Left hindlimb (tissue), 1 donor: ENCODE measurements at places on chromosomes 2 and 18.

DNA sequence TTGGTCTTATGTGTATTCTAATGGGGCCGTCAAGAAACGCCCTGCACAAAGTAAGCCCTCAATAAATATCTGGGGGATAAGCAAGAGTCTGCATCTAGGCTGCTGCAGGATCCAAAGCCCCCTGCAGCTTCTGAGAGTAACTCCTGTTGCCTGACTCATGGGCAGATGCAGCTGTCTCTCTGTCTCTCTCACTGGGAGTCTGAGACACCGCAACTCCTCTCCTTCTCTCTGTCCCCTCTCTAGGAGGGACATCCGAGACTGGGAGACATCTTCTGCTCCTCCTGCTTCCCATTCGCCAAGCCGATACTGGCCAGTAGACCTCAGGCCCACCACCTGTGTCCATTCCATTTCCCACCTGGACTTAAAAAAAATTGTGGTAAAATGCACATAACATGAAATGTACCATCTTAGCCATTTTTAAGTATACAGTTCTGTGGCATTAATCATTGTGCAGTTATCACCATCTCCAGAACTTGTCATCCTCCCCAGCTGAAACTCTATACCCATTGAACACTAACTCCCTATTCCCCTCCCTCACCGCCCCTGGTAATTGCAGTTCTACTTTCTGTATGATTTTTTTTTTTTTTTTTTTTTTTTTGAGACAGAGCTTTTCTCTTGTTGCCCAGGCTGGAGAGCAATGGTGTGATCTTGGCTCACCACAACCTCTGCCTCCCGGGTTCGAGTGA is 20.1 kb downstream of the DYSF start:
- DNase-seq = no peak

- no peak for DNase-seq
These were observed at the start of gene CPS1 for GRCh38 chr2:210556329-210556980. TSS of gene CPS1 (plus strand) at chr2:210556599. CDS start at chr2:210556734, 135 bp downstream.

GRCh38 chr2:67667054-67667908 is 270.1 kb downstream of the ETAA1 start:
- DNase-seq = no peak

DNA sequence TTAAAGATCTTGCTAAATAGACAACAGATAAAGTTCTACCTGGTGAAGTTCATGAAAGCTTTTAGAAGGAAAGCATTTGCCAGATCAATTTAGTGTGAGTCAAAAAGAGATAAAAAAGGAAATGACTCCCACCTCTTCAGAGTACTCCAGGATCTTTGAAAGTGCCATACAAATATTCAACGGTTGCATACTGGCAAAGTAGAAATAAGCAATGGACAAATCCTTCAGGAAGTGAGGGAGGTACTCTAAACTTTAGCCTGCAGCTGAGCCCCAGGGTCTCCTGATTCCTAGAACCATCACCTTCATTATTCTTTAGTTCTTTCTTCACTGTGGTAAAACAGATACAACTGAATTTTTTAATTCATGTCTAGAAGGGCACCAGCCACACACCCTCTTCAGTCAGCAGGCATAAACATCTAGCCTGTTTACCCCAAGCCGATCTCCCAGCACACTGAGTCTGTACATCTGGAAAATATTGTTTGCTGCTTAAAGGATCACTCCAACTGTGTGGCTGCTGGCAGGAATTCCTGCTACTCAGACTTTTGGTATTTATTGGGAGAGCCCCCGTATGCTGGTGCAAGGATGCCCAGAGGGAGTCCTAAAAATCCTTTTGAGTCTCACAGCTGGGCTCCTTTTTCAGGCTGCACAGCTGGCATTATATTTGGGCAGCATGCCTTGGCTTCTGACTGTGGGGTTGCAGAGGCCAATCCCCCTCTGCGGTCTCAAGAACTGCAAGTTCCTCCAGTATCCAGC is 72.3 kb upstream of the SESTD1 start:
- DNase-seq = peak; percentile 71

- no peak for DNase-seq
These were observed 298.9 kb downstream of the EIPR1 start for GRCh38 chr2:3078684-3079083.

DNA sequence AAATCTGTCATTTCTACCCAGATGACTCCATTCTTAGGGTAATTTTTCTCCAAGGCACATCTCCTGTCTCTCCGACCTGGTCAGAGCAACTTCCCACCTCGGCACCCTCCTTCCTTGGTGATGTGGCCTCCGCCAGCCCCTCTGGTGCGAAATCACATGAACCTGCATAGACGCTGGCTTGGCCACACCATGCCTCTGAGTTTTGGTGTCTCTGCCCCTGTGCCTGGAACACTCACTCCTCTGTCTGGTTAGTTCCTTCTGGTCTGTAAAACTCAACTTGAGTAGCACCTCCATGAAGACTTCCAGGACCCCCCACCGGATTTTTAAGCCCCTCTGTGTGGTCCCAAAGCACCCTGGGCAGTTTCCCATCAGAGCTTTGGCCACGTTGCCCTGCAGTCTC is 83.2 kb upstream of the OTOS start:
- DNase-seq = peak; percentile 10

GRCh38 chr2:10591207-10591606 is 98.6 kb downstream of the NOL10 start:
- DNase-seq = no peak

GRCh38 chr18:64444819-64445218 is 295.9 kb upstream of the LINC00305 start:
- DNase-seq = no peak

GRCh38 chr18:26091047-26091630 is 726 bp upstream of the SS18 start:
- DNase-seq = no peak

DNA sequence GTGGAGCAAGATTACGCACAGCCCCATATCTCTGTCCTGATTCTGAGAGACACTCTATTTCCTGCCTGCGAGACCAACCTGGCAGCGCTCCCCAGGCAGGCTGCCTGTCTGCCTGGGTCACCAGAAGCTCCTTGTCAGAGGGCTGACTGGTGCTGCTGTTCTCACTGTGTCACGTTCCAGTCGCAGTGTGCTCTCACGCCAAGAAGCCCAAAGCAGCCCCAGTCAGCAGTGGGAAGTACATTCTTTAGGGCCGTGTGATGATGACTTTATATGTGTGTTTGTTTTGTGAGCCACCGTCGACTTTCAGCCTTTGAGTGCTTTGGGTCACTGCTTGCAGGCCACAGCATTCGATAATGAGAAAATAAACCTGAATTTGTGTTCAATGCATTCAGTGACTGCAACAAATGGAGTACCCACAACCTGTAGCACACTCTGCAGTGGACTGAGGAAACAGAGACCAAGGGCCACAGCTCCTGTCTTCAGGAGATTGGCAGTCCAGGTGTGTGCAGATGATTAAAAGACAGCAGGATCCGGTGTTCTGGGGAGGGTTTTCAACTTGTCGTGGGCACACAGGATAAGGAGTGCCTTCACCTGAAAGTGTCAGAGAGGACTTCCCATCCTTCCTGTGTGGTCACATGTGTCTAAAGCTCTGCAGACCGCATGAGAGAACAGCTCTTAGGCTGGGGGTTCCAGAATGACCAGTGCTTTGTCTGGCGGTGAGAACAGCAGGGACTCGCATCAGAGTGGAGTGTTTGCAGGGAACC is 4.8 kb downstream of the TNFRSF11A start:
- no peak for DNase-seq

DNA sequence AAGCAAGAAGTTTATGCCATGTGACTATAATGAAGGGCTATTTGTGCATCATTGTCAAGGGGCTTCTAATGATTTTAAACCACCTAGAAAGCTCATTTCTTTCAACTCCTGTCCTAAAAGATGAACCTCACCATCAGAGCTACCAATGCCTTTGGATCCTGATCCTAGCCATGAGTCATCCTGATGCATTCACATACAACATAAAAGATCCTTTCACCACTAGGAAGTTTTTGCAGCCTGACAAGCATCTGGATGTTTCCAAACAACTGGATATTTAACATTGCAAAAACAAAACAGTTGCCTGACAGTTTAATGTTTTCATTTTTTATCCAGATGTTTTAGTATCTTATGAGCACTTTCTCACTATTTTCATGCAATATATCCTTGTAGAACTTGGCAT is 425.3 kb downstream of the MBD2 start:
- DNase-seq = no peak

GRCh38 chr2:231284296-231284695 is 85.9 kb downstream of the ARMC9 start:
- no peak for DNase-seq

GRCh38 chr2:152415231-152415642 is 80.3 kb downstream of the FMNL2 start:
- DNase-seq = no peak

DNA sequence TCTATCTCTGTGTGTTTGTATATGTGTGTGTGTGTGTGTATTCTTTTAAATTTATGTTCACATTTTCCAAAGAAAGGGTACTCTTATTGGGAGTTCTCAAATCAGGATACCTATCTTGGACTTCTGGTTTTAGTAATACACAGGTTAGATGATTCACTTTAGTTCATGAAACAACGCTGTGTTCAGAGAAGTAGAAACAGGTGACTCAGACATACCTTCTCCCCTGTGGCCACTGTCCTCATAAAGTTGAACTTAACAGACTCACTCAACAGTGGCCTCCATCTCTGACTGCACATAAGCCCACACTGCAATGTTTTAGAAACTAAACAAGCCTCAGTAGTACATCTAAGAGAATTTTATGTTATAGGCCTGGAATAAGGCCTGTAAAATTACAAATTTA is 566.6 kb upstream of the VRK2 start:
- DNase-seq = no peak

GRCh38 chr2:10935953-10936942 is 24.5 kb downstream of the KCNF1 start:
- no peak for DNase-seq

DNA sequence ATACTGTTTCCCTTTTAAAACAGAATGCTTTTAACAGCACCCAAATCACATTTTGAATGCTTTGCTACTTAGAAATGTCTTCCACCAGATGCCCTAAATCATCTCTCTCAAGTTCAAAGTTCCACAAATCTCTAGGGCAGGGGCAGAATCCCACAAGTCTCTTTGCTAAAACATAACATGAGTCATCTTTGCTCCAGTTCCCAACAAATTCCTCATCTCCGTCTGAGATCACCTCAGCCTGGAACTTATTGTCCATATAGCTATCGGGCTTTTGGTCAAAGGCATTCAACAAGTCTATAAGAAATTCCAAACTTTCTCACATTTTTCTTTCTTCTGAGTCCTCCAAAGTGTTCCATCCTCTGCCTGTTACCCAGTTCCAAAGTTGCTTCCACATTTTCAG is 1374.5 kb upstream of the NXPH2 start:
- no peak for DNase-seq

- DNase-seq = no peak
These were observed 69.0 kb downstream of the BABAM2 start for GRCh38 chr2:27959496-27959895.

DNA sequence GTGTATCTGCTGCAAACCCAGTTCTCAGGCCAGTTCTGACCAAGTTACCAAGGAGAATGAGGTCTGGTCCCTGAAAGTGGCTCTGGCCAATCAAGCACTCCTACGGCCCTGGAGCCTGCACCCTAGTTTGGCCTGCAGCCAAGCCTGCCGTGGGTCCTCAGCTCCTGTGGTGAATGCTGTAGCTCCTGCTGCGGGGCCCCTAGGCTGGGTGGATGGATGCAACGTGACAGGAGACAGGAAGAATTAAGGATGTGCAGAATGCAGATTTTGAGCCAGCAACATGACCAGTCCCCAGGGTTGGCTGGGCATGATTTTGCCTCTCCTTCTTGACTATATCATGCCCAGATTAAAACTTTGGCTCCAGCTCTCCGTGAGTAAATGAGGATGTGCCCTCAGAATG is 97.2 kb downstream of the SMAD7 start:
- DNase-seq = no peak

GRCh38 chr2:178804791-178805190 is 2.4 kb downstream of the TTN start:
- DNase-seq = no peak

- DNase-seq = no peak
These were observed 351.6 kb downstream of the EIPR1 start for GRCh38 chr2:3025984-3026383.

GRCh38 chr2:168247341-168248261 is at the start of gene STK39:
TSS of gene STK39 (minus strand) at chr2:168247595. CDS start at chr2:168247435, 160 bp downstream.
- DNase-seq = peak; percentile 90

DNA sequence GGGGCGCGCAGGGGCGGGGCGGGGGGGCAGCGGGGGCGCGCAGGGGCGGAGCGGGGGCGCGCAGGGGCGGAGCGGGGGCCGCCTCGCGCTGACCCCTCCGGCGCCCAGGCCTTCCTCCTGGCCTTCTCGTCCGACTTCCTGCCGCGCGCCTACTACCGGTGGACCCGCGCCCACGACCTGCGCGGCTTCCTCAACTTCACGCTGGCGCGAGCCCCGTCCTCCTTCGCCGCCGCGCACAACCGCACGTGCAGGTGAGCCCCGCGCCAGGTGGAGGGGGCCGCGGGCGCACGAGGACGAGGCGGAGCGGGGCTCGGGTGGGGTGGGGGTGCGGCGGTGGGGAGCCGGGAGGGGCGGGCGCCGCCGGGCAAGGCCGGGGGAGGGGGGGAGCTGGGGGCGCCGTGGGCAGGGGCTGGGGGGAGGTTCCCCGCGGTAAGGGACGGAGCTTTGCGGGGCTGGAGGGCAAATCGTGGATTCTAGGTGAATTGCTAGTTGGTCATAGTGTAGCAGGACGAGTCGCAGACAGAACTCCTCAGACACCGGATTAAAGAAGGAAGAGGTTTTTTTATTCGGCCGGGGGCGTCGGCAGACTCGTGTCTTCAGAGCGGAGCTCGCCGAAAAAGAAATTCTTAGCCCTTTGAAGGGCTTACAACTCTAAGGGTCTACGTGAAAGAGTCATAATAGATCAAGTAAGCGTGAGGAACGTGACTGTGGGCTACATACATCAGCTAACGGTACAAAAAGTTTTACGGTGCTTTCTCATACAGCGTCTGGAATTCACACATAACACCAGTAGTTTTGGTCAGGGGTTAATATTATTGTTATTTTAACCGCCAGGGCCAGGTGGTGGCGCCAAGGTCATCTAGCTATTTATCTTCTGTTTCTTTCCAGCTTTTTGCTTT is 29.9 kb downstream of the ANO7 start:
- DNase-seq = peak; percentile 60

GRCh38 chr2:3637311-3637675 is 20.7 kb upstream of the ALLC start:
- DNase-seq = no peak

- DNase-seq = no peak
These were observed 4.7 kb upstream of the IL1R2 start for GRCh38 chr2:101986804-101987740.

DNA sequence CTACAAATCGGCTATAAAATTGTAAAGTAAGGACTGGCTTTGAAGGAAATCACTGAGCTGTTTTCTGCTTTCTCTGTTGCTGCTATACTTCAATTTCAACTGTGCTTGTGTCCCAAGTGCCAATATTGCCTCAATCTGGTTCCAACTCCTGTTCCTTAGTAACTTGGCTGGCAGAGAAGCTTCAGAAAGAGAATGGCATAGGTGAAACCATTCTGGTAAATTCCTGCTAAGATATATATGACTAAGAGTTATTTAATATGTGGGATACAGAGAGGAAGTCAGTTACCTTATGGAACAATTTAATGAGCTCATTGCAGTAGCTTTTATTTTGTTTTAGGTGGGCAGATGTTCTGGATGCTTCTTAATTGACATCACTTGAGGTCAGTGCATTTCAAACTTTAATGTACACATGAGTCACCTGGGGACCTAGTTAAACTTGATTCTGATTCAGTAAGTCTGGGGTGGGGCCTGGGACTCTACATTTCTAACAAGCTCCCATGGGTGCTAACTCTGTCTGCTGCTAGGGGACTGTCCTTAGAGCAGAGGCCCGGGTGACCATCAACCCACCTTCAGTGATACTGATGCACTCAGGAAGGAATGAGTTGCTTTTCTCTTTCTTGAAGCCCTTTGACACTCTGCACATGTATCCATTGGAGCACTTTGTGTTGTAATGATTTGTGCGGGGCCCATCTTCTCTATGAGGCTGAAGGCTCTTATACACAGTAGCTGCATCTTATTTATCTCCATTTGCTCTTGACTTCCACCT is 47.6 kb downstream of the LIPG start:
- DNase-seq = no peak
